HepG2 (cell line): ENCODE measurements at places on chromosomes 7 and 10.

- no peak for DNase-seq
Observed at GRCh38 chr10:124150807-124151417, 57.5 kb upstream of the CHST15 start.

- no peak for DNase-seq
Observed at GRCh38 chr7:155489862-155490696, 32.1 kb downstream of the EN2 start.

DNA sequence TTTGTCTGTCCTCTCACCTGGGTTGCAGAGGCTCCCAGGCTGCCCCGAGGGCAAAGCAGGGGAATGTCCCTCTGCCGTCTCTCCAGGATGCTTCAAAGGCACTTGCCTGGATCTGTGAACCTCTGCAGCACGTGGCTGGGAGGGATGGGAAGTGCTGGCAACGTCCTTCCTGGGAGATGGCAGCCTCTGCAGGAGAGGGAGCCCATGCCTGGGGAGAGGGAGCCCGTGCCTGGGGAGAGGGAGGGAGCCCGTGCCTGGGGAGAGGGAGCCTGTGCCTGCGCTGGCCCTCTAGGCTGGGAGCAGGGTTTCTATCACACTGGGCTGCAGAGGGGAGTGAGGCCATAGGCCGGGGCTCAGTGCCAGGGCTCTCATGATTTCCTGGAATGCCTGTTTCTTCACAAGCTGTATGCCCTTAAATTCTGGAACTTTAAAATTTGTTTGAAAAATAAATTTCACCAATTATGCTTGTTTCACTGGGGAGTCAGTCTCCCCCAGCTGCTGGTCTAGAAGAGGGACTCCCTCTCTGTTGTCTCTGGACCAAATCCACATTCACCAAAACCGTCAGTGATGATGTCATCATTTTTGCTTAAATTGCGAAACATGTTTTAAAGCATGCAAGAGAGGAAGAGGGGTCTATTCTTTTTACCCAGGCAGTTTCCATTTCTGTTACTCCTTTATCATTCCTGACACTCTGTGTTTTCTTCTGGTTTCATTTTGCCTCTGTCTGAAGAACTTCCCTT, 135.7 kb downstream of the DNAJB6 start:
- DNase-seq = no peak

GRCh38 chr10:27743877-27744801, 1.5 kb downstream of the MKX start:
- DNase-seq = no peak

GRCh38 chr7:55018361-55019190, at the start of gene EGFR:
TSS of gene EGFR (plus strand) at chr7:55019017. CDS start at chr7:55019278, 261 bp downstream.
- DNase-seq = no peak

DNA sequence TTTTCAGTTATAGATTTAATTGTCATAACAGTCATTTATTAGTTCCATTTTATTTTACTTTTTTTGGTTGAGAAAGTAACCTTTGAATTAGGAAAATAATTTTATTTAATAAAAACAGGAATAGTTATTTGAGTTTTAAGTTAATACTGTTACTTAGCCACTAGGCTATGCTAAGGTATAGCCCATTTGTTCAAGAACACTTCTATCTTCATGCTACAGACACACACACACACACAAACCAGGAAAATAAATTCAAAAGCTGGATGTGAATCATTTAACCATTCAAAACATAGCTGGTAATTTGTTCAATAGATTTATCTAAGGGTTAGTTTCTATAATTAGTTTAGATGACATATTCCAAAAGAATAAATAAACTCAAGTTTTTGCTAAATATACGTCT, 148.4 kb downstream of the RNF133 start:
- DNase-seq = no peak

DNA sequence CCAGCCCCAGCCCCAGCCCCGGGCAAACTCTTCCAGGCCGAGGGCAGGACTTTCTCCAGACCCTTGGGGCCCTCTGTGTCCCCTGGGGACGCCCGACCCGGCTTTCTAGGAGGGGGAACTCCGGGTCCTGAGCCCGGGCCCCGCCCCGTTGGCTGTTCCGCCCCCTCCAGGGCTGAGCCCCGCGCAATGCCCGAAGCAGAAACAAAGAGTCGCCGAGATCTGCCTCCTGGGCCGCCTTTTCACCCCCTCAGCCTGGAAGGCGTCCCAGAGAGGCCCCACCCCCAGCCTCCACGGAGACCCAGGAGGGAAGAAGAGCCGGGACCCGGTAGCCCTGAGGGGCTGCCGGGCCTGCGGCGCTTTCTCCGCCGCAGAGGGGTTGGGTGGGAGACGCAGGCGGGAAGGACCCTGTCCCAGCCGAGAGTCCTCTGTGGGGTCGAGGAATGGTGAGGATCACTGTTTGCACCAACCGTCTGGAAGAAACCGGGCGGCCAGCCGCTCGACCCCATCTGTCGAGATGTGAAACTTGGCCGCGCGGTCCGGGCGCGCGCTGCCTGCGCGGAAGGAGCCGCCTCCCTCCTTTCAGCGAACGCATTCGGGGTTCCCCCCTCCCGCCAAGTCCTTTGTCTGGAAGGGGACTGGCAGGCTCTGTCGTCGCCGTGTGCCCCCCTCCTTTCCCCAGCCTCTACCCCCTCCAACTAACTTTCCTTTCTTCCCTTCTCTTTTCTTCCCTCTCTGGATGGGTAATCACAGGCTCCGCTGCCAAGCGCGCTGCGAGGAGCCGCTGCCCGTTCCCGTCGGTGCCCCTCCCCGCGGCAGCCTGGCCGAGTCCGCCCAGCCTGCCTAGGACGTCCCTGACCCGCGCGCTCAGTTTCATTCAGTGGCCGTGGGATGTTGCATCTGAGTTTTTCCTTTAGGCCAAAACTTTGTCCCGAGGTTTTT, 10.2 kb downstream of the EN2 start:
- no peak for DNase-seq

DNA sequence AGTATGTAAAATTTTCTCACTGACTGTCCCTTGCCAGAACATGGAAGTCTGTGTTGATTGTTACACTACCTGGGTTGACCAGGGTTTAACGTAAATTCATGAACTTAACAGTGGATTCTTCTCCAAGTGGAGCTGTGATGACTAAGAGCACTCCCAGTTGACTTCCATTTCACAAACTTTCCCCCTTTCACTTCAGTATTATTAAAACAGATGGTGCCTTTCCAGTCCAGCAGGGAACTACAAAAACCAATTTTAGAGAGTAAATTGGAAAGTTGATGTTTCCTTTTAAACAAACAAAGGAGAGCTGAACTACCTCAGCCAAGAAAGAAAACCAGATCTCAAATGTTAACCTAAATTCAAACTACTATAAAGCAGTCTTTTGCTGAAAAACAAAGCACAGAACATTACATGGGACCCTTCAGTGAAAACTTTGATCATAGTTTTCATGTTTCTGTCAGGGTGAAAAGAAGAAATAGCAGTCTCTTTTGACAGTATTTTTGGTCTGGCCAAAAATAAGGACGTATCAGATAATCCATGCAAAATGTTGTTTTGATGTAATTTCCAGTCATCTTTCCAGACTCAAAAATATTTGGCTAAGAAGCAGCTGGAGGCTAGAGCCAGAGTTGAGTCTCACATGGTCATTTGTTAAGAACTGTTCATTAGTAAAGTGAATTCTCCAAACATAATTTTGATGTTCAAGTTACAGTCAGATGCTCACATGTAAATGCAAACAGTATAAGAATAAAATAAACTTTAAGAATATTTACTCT, 479.9 kb upstream of the AKR1E2 start:
- DNase-seq = no peak

DNA sequence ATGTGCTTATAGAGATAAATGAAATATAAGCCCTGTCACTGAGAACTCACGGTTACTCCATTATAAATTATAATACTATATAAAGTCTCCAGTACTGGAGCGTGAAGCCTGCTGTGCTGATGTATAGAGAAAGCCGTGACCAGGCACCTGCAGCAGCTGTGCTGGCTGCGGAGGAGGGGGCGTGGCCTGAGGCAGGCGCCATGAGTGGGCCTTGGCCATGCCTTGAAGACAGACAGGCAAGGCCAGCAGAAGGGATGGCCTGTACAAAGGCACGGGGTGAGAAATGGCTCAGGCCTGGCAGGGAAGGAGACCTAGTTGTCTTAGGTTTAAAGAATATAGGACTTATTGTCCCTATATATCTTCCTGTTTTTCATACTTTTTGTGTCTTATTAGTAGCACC, 218.5 kb upstream of the STK17A start:
- DNase-seq = no peak

DNA sequence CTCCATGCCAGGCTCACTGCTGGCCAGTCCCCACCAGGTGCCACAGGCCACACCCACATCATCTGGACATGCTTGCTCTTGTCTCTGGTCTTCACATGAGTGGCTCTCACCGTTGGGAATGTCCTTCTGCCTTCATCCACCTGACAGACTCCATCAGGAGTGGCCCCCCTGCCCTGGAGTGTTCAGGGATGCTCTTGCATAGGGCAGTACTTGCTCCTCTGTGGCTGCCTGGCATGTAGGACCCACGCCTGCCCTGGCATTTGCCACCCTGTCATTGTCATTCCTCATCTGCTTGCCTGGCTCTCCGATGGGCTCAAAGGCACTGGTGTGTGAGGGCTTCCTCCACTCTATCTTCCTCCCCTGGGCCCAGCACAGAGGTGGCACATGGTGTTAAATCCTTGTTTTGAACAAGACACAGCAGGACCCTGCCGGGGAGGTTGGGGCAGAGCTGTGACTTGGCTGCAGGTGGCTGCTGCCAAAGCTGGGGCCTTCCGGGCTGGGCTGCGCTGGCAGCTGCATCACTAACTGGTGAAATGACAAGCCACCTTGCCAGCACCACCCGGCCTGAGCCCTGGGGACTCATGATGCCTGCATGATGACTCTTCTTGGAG, 1.8 kb downstream of the SH2D4B start:
- no peak for DNase-seq

DNA sequence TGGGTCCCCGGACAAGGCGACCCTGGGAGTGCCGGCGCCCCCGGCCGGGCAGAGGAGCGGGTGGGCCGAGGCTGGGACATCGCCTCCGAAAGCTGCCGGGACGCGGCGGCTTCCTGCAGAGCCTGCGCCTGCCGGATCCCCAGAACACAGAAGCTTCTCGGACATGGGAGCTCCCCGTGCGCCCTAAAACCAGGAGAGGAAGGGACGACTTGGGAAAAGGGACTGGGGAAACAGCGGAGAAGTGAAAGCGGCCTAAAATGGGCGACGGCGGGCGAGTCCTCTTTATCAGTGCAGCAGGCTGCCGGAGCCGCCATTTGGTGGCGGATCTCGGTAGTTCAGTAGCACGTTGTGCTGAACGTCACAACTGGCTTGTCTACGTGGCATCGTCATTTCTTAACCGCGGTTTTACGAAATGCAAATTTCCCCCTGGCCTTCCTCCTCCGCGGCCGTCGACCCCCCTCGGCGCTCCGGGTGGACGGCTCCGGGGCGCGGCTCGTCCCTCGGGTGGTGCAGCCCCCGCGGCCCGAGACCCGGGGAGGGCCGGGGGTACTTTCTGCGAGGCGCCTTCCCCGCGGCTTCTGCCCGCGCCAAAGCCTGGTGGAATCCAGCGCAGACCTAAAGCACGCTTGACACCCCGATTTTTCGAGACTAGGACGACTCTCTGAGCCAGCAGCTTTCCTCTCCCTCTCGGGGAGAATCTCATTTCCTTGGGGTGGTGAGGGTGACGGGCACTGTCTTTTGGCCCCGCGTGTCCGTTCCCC, 9.9 kb upstream of the SPAG6 start:
- no peak for DNase-seq

DNA sequence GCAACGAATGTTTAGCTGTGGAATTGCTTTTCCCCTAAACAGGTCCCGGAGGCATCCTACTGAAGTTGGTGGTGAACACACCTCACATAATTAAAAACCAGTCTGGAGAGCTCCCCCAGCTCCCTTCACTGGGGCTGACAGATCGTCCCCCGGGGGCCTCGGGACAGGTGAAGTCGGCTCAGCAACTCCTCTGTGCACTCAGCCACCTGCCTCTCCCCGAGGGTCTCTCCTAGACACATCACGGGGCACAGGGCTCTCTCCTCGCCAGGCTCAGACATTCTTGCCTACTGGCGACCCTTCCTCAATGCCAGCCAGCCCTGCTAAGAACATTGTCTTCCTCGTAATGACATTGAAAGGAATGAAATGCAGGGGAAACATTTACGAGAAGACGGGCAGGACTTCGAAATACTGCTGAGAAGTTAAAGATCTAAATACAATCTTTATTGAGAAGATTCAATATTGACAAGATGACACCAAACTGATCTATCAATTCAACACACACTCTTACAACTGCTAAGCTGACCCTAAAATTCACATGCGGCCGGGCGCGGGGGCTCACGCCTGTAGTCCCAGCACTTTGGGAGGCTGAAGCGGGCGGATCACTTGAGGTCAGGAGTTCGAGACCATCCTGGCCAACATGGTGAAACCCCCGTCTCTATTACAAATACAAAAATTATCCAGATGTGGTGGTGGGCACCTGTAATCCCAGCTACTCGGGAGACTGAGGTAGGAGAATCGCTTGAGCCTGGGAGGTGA, 88.1 kb upstream of the DNAAF5 start:
- DNase-seq = no peak

DNA sequence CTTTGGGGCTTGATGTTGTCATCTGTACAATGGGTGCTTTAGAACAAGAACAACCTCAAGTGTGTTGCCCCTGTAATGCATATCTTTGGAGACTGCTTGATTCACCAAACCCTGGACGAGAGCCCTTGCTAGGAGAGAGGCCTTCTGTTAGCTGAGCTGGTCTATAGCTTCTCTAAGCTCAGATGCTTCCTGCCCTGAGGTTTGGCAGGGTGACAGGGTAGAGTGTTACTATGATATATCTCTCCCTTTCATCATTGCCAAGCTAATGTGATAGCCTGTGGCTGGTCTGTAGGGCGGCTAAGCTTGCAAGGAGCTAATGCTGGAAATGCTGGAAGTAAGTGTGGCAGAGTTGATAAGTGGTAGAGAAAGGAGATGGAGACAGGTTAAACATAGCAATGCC, 364.1 kb downstream of the RPS24 start:
- DNase-seq = no peak

GRCh38 chr7:9204571-9204970, 771.2 kb downstream of the NXPH1 start:
- no peak for DNase-seq

DNA sequence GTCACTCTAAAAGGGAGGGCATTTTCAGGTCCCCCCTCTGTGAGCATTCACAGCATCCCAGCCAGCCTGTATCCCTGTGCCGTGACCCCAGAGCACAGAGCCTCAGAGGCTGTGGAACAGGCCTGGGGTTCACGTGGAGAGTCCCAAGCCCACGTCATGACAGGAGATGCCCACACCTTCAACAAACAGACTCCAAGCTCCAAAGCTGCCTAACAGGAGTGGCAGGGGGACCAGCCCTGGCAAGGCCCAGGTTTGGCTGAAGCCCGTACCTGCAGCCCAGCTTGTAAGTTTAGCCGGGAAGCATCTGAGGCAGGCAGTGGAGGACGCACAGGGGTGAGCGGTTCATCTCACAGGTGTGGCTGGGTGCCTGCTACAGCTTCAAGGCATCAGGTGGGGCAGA, 33.5 kb downstream of the LHPP start:
- DNase-seq = no peak

DNA sequence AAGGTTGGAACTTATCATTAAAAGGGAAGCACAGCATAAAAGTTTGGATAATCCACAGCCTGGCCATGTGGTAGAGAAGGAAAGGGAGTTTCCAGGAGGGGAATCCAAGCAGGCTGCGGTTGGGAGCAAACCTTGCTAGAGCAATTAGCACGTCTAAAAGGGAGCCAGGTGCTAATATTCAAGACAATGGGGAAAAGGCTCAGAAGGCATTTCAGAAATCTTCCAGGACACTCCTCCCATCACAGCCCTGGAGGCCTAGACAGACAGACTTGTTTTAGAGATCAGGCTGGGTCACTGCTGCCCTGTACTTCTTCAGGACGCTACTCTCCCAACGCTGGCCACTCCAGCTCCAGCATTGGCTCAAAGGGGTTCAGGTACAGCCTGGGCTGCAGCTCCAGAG, 96.2 kb upstream of the KAT6B start:
- no peak for DNase-seq
